Retina (tissue), 1 donor: ENCODE measurements at places on chromosomes 2 and 18.

GRCh38 chr2:187689372-187689771, 135.1 kb upstream of the TFPI start:
- DNase-seq: no peak

DNA sequence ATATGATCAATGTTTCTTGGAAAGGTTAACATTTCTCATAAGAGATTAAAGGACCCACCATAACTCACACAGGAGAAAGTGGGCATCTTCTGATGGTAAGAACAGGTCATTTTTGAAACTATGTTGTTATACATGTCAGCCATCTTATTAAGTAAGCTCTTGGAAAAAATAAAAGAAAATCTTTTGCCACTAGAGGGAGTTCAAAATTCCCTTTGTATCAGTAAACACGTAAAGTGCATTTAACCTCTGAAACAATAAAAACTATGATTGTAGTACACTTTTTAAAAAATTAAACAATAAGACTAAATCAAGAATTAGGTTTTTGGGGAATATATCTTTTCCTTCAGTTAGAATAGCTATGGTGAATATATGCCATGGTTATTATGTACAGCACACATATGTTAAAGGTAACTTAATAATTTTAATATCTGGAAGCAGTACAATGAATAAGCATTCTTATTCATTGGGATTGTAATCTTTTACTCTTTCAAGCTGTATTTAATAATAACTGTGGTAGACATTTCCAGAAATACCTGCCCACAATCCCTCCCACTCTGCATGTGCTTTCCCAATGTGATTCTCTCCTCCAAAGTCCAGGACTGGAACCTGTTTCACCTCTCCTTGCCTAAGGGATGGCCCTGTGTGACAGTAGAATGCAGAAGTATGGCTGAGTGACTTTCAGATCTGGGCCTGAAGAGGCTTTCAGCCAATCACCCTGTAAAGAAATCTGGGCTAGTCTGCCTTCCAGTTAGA, 64.2 kb downstream of the RBMS1 start:
- no peak for DNase-seq

- DNase-seq: no peak
Measured at GRCh38 chr2:200025717-200026116, 70.3 kb downstream of the MAIP1 start.

DNA sequence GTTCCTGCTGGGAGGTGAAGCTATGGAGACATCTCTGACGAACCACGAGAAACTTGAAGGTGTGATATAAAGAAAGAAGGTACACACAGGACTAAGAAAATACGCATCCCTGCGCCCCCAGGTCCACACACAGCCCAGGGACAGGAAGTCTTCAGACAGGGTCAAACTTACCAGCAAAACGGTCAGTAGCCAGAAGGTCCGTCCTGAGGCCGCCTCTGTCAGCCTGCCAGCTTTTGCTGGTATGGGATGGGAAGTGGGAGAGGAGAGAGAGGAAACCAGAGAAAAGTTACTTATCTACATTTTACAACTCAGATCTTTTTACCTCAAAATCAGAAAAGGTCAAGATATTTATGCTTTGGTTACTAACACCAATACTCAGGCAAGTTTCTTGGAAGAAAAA, 47.2 kb downstream of the HDLBP start:
- no peak for DNase-seq

DNA sequence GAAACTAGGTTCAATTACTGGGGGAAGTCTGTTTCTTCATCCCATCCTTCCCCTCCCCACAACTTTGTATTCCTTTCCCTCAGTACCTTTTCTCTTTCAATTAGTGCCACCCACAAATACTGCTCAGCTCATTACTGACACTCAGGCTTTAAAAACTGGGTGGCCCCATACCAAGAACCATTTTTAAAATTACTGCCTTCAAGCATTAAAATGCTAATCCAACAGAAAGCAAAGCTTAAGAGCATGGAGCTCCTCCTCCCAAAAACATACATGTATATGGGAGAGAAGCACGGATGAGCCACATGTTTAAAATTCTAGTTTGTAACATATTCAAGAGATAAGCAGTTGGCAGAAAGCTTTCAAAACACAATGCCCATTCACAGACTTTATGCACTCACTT, 44.0 kb downstream of the IRS1 start:
- DNase-seq: no peak

- DNase-seq: peak; percentile 71
Measured at GRCh38 chr2:199659207-199659606, 191.8 kb downstream of the FTCDNL1 start.

DNA sequence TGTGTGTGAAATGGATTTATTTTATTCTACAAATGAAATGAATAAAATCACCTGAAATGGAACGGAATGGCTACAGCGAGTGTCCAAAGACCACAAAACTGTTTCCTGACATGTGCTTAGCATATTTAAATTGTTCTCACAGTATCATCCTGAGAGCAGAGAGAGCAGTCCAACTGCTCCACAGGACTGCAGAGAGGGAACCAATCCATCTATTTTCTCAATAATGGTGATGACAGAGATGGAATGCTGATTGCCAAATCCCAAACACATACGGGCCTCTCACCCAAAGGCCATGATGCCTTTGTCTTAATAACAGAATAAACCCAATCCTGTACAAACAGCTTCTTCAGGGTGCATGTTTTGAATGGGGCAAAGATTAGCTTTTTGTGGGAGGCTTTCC, 41.1 kb downstream of the STAT1 start:
- DNase-seq: no peak

DNA sequence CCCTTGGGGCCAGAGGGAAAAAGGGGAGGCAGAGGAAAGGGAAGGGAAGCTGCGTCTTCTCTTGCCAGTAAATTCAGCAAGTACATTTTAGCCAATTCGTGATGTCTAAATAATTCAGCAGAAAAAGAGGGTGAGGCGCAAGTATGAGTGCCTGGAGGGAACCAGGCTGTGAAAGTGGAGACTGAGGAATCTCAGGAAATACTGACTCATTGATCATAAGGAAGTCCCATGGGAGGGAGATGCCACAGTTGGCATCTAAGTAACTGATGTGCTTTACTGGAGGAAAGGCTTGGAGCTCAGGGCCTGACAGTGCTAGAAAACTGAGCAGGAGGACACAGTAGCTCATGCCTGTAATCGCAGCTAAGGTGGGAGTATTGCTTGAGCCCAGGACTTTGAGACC, 31.1 kb downstream of the KIF5C start:
- DNase-seq: no peak

- DNase-seq: no peak
Measured at GRCh38 chr2:59389240-59389639, 1148.1 kb upstream of the FANCL start.
